ENCODE measurements at places on chromosomes 13 and 19. TPM values are rescaled to one million over a fixed set of nuclear protein-coding genes. Genes with fewer than 3 reads are reported as not detected.

GRCh38 chr19:46181388-46181779 is 33.3 kb downstream of the IGFL2 start:
- no peaks in the 10 kb centered on the region for H3K27me3 ChIP-seq
- H3K27ac ChIP-seq, result no peak overlapping the region
- DNase-seq, result no peak
- H3K4me1 ChIP-seq, result no peaks in the 10 kb centered on the region

The ZNF835 gene
- 7.8 TPM for total RNA-seq

The ZNF506 gene
- total RNA-seq, result 28.9 TPM

DNA sequence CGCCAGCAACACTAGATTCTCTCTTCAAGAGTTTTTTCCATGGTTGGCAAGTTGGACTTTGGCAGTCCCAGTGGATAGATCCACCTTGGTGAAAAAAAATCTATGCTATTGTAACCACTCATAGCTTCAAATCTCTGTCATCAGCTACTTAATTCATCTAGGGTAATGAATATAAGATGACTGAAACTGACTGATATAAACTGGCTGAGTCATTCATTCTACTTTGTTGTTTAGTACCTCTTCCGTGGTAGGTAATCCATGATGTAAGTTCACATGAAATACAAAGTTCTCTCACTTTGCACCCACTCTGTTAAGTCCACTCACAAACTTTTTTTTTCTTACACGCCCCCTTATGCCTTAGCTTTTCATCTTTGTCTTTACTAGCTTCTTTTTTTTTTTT is 1381.5 kb downstream of the SLITRK5 start:
- no peak for DNase-seq
- H3K27ac ChIP-seq, result no peak overlapping the region
- H3K36me3 ChIP-seq, result no peaks in the 10 kb centered on the region
- H3K27me3 ChIP-seq, result no peaks in the 10 kb centered on the region

The STOML3 gene
- total RNA-seq, result not detected

The DACH1 gene
- total RNA-seq, result 0.71 TPM

GRCh38 chr19:17281391-17282304 is at the start of gene ANKLE1:
TSS of gene ANKLE1 (plus strand) at chr19:17281901. CDS start at chr19:17281921, 20 bp downstream.
- no peaks in the 10 kb centered on the region for H3K4me1 ChIP-seq
- H3K36me3 ChIP-seq, result peaks cover 23% of the 10 kb centered on the region
- H3K27ac ChIP-seq, result no peak within 1 kb of the TSS
- no peak within 1 kb of the TSS for H3K4me3 ChIP-seq
- no peak for DNase-seq
- H3K27me3 ChIP-seq, result peaks cover 15% of the 10 kb centered on the region

GRCh38 chr19:5991244-5991838 is 13.4 kb upstream of the RANBP3 start:
- H3K27me3 ChIP-seq, result no peaks in the 10 kb centered on the region
- H3K27ac ChIP-seq, result no peak overlapping the region
- H3K4me3 ChIP-seq, result no peak overlapping the region
- peaks cover 5% of the 10 kb centered on the region for H3K36me3 ChIP-seq
- DNase-seq, result no peak
- H3K4me1 ChIP-seq, result no peaks in the 10 kb centered on the region

The ZIC2 gene
- not detected for total RNA-seq

DNA sequence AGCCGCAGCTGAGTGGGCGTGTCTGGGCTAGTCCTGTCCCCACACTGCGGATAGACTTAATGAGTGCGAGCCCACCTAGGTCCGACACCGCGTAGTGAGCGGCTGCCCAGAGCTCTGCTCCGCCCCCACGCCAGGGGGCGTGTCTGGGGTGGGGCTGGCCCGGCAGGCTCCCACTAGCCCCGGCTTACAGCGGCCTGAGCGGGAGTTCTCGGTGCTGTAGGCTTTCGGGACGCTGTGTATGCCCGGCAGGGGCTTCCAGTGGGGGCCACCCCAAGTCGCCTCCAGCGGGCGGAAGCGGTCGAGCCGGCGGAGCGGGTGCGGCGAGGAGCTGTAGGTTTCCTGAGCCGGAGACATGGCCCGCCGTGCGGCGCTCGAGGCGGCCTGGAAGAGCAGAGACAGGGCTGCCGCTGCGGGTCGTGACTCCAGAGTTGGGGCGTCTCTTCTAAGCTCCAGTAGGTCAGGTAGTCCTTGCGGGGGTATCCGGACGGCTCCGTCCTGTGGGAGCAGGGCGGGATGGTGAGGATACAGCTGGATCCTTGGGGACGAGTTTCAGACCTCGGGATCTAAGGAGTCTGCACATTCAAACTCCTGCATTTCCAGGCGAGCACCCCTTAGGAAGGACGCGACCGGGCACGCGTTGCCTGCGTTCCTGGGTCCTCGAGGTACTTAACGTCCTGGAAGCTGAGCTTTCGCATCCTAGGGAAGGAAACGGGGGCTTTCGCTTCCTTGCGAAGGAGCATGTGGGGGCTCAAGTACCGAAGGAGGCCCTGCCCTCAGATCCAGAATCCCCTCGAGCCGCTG is 1.2 kb downstream of the CGB7 start:
- peaks cover 25% of the 10 kb centered on the region for H3K4me1 ChIP-seq
- peak overlapping the region; percentile 29 for H3K4me3 ChIP-seq
- no peak overlapping the region for H3K27ac ChIP-seq
- H3K36me3 ChIP-seq, result no peaks in the 10 kb centered on the region

DNA sequence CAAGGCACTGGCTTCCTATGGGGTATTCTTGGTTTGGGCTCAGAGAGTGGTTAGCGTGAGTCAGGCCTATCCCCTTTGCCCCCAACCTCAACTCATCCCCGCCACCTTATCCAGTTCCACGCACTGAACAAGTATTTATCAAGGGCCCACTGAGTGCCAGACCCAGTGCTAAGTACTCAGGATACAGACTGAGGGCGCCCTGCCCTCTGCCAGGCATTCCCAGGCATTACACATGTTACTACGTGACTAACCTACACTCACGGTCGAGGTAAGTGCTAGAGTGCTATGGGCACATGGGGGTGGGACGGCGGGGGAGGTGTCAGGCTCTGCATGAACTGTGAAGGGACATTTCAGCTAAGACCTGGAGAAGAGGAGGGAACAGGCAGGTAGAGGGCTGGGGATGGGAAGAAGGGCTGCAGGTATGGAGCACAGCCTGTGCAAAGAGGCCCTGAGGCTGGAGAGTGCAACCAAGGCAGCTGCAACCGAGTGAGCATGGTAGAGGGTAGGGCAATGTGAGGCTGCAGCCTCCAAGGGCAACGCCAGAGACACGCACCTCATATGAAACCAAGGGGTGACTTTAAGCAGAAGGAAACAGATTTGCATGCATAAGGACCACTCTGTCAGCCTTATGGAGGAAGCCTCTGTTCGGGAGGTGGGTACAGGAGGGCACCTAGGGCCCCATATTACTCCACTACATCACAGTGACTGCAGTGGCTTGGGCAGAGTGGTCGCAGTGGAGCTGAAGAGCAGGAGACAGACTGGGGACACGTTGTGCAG is 22.5 kb downstream of the DHRS12 start:
- DNase-seq, result no peak
- no peak overlapping the region for H3K4me3 ChIP-seq
- no peaks in the 10 kb centered on the region for H3K36me3 ChIP-seq
- no peak overlapping the region for H3K27ac ChIP-seq

The FUT1 gene
- 0.71 TPM for total RNA-seq

- H3K4me1 ChIP-seq, result no peaks in the 10 kb centered on the region
- no peak for DNase-seq
- H3K27me3 ChIP-seq, result no peaks in the 10 kb centered on the region
- H3K4me3 ChIP-seq, result no peak overlapping the region
Measured at GRCh38 chr13:46775385-46776107, 21.4 kb downstream of the ESD start.

The ZNF223 gene
- total RNA-seq, result 4.7 TPM

DNA sequence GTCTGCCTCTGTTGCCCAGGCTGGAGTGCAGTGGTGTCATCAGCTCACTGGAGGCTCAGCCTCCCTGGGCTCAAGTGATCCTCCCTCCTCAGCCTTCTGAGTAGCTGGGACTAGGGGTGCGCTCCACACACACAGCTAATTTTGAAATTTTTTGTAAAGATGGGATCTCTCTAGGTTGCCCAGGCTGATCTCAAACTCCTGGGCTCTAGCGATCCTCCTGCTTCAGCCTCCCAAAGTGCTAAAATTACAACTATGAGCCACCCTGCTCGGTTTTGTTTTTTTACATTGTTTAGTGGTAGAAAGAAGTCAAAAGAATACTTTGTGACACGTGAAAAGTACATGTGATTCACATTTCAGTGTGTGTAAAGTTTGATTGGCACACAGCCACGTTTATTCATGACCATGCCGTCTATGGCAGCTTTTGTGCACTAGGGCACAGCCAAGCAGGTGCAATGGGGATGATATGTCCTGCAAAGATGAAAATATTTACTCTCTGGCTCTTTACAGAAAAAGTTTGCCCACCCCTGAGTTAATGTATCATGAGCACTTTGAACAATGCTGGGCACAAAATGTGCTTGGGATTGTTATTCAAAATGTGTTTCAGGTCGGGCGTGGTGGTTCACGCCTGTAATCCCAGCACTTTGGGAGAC is 16.2 kb upstream of the NFIC start:
- H3K4me3 ChIP-seq, result no peak overlapping the region
- no peaks in the 10 kb centered on the region for H3K4me1 ChIP-seq
- no peaks in the 10 kb centered on the region for H3K27me3 ChIP-seq
- no peaks in the 10 kb centered on the region for H3K36me3 ChIP-seq

GRCh38 chr13:98878486-98879126 is 99.3 kb downstream of the DOCK9 start:
- no peak for DNase-seq
- no peaks in the 10 kb centered on the region for H3K4me1 ChIP-seq
- H3K36me3 ChIP-seq, result peaks cover 96% of the 10 kb centered on the region
- no peak overlapping the region for H3K4me3 ChIP-seq

DNA sequence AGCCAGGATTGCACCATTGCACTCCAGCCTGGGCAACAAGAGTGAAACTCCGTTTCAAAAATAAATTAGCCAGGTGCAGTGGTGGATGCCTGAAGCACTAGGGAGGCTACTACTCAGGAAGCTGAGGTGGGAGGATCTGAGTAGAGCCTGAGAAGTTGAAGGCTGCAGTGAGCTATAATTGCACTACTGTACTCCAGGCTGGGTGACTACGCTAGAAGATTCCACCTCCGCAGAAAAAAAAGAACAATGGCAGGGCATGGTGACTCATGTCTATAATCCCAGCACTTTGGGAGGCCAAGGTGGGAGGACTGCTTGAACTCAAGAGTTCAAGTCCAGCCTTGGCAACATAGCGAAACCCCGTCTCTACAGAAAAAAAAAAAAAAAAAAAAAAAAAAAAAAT is 20.5 kb downstream of the HAUS8 start:
- peaks cover 46% of the 10 kb centered on the region for H3K36me3 ChIP-seq
- no peaks in the 10 kb centered on the region for H3K4me1 ChIP-seq
- no peak overlapping the region for H3K4me3 ChIP-seq
- no peaks in the 10 kb centered on the region for H3K27me3 ChIP-seq
- DNase-seq, result no peak

DNA sequence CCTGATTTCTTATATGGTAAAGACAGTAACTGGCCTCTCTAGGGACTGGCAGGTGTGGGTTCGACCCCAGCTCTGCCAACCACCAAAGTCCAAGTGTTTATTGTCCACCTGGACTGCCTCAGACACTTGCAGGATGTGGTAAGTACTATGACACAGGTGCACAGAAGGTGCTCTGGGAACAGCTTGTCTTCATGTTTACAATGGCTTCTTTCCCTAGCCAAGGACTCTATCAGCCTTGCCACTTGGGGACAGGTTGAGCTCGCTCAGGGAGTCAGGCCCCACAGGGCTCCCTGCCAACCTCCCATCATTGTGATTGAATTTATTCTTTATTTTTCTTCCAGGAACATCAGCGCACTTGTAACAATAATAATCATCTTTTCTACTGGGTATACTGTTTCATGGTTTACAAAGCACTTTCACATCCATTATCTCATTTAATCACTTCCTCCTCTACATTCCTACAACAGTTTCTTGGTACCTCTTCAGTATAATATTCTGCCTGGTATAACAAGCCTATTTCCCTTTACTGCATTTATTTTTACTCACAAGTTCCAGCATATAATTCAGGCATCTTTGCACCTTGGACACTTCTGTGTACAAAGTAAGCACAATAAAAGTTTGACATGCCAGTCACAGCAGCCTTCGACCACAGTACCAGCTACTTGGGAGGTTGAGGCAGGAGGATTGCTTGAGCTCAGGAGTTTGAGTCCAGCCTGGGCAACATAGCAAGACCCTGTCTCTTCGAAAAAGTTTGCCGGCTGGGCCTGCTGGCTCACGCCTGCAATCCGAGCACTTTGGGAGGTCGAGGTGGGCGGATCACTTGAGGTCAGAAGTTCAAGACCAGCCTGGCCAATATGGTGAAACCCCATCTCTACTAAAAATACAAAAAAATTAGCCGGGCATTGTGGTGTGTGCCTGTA is 24.2 kb upstream of the GATAD2A start:
- no peak for DNase-seq
- H3K4me3 ChIP-seq, result no peak overlapping the region
- H3K4me1 ChIP-seq, result no peaks in the 10 kb centered on the region
- H3K27ac ChIP-seq, result no peak overlapping the region

GRCh38 chr13:66492479-66492878 is 737.7 kb downstream of the PCDH9 start:
- no peak for DNase-seq
- H3K4me1 ChIP-seq, result no peaks in the 10 kb centered on the region
- H3K36me3 ChIP-seq, result no peaks in the 10 kb centered on the region
- H3K27me3 ChIP-seq, result no peaks in the 10 kb centered on the region
- no peak overlapping the region for H3K27ac ChIP-seq

DNA sequence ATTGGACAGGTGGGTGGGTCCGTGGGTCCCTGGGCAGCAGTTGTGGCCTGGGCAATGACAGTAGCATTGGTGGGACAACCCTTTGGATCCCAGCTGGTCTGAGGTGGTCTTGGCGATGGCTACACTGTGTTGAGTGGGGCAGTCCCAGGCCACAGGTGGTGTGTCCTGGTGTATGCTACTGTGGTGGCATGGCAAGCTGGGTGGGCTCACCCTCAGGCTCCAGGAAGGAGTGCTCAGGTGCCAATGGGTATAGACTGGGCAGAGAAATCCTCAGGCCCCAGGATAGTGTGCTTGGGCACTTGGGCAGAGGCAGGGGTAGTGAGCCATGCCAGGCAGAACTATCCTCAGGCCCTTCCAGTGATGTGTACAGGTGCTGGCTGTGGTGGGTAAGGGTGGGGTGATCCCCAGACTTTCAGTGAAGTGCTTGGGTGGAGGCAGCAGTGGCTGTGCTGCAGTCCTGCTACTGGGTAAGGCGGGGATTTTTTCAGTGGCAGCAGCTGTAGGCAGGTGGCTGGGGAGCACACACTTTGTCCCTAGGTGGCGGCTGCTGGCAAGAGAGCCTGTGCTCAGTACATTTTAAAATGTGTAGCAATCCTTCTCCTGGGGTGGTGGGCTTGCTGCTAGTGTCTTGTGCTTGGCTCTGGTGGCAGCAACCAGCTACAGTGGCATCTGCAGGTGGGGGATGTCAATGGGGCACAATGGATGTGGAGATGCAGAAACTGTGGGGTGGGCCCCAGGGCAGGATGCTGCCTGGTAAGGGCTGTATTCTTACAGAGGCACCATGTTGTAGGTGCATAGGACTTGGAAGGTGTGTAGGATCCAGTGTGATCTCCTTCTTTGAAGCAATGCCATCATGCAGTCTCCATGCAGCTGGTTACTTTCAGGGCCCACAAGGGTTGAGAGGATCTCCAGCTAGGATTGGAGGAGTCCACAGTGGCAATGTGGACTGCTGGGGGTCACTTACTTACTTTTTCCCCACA is 64.9 kb downstream of the DNAJC3 start:
- no peak overlapping the region for H3K27ac ChIP-seq
- DNase-seq, result no peak
- no peak overlapping the region for H3K4me3 ChIP-seq

Data from sigmoid colon (tissue), 7 donors.